GDM1 (cell line): ENCODE measurements at places on chromosomes 2 and 18.

GRCh38 chr2:55011831-55012671 is 38.2 kb downstream of the RTN4 start:
- DNase-seq, result no peak

DNA sequence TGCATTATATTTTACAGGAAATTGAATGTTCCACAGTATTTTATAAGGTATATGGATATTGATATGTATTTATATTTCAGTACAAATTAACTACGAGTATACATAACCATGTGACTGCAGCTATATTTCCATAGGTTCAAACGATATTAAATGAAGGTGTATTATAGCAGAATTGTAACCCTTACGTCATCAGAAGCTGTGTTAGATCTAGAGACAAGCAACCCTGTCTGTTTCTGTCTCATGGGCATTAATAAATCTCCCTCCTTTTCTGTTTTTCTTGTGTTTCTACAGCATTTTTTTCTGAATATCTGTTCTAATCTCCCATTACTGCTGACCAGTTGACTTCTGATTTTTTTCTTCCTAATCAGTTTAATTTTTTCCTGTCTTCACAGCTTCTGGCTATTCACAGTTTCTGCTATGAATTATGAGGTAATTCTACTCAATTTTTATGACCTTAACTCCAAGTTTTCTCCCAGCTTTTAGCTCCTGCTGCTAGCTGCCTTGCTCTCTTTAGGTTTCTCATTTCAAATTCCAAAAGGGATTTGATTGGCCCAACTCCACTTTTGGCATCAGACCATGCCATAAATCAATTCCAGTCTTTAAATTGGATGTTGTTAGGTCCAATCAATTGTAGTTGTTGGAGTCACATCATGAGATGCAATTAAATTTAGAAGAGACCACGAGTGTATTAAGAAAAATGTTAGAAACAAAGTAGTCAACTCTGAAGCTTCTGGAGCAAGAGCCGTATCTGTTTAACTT is 277.5 kb upstream of the ZSWIM2 start:
- DNase-seq, result no peak

DNA sequence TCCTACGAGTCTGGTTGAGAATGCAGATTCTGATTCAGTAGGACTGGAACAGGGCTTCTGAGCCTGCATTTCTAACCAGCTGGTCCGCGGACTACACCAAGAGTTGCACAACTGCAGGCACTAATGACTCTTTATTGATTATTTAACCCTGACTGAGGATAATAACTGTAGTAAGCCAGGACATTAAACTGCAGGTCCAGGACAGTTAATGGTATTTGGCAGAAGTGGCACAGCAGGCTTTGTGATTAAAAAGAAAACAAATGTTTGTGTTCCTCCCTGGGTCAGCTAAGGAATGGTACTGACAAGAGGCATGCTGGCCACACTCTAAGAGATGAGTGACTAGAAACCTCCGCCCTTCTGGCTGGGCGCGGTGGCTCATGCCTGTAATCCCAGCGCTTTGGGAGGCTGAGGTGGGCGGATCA is 59.4 kb downstream of the ALPK2 start:
- no peak for DNase-seq

- no peak for DNase-seq
Observed at GRCh38 chr2:68918497-68918896, 34.2 kb downstream of the GKN2 start.

DNA sequence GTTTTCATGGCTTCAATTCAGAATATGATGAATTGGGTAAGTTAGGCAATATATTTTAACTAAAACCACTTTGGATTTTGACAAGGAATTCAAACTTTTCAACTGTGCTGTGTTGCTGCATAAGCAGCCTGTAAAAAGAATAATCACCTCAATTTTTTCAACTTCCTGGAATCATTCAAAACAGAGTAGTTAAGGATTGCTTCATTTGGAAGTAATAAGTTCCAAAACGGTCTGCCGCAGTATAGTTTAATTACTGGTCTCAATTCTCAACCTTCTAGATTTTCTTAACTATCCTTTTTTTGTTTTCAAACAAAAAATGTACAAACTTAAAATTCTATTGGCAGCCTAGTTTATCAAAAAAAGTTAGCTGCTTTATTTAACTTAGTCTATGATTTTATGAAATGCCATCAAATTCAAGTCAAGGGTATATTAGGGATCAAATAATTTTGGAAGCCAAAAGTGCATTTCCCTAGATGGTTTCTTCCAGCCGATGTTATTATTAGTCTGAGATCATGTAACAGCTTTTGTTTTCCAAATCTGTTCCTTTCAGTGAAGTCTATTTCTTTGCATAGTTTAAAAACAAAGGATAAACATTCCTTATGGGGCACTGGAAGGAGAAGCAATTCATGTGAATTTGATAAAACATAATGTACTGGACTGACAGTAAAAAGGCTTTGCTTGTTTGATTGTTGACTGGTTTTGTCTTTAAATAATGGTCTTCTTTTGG is 76.1 kb upstream of the ETAA1 start:
- DNase-seq, result no peak

DNA sequence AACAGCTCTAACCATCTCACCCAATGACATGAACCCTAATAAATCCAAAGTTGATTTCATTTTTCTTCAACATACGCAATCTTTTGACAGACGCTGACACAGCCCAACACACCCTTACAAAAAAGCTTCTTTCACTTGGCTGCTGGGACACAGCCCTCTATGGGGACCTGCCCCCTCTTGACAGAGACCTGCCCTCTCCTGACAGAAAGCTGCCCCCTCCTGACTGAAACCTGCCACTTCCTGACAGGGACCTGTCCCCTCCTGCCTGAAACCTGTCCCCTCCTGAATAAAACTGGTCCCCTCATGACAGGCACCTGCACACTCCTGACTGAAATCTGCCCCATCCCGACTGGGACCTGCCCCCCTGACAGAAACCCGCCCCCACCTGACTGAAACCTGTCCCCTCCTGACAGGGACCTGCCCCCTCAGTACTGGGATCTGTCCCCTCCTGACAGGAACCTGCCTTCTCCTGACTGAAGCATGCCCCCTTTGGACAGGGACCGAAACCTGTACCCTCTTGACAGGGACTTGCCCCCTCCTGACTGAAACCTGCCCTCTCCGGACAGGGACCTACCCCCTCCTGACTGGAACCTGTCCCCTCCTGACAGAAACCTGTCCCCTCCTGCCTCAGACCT is 87.9 kb downstream of the PXDN start:
- DNase-seq, result no peak

DNA sequence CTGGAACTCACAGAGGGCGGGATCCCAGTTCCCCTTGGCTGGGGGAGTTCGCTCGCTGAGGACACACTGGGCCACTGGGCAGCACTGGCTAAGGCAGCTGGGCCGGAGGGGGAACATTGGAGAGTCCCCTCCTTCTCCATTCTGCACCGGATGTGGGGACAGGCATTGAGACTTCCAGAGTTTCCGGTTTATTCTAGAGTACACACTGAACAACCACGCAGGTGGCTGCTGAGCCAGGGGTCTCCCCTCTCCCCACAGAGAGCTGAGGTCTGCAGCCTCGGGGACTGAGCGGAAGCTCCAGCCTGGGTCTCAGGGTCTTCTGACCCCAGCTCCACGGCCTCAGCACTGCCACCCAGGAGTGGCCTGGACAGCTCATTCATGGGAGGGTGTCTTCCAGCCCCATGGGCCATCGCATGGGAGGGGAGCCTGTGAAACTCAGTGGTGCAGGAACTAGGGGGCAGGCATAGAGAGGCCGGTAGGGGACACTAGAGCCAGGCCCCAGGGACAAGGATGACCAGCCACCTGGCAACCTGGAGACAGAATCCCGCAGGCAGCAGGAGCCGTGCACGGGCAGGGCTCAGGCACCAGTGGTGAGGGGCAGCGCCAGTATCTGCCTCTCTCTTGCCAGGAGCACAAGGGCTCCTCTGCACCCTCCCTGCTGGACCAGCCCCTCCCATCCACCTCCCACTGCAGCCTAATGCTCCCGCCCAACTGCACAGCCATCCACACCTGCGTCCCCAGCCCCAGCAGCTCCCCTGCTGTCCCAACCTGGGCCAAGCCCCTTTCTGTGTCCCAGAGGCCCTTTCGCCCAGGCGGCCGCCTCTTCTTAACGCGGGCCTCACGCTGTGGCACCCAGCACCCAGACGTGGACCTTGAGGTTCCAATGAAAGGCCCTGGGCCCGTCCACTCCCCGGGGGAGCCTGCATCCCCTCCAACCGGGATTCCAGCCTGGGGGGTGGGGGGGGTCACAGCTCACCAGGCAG is 45.1 kb upstream of the GPC1 start:
- no peak for DNase-seq

GRCh38 chr18:44716697-44717163 is 36.0 kb downstream of the SETBP1 start:
- DNase-seq, result no peak

GRCh38 chr2:41087946-41088345 is 636.1 kb upstream of the SLC8A1 start:
- no peak for DNase-seq

DNA sequence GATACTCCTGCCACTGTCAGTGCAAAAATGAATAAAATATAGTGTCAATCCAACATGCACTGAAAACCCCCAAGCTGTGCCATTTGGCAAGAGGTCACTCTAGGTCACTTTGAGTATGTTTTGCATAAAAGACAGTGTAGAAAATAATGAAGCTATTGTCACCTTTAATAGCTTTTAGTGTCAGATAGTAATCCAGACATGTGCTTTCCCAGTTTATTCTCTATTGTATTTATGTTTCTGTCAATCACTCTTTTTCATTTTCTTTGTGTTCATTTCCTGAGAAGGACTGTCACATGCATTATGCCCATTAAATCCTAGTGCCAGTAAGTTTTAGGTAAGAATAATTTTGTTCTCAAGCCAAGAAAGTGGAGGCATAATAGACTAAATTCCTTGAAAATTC is 1073.9 kb upstream of the CDH2 start:
- no peak for DNase-seq

- DNase-seq, result no peak
Observed at GRCh38 chr18:79614211-79614955, 65.2 kb upstream of the CTDP1 start.

DNA sequence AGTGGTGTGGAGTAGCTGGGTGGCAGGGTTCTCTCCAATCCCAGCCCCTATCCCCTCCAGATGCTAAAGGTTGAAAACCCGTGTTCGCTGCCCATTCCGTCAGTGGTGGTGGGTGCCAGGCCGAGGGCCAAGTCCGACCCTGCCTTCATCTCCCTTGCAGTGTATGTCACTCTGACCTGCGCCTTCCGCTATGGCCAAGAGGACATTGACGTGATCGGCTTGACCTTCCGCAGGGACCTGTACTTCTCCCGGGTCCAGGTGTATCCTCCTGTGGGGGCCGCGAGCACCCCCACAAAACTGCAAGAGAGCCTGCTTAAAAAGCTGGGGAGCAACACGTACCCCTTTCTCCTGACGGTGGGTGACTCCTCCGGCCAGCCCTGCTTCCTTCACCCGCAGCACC is 12.9 kb downstream of the SAG start:
- DNase-seq, result no peak

GRCh38 chr18:51639541-51639940 is 442.1 kb upstream of the MEX3C start:
- no peak for DNase-seq

GRCh38 chr2:48693645-48694044 is 61.9 kb downstream of the LHCGR start:
- DNase-seq, result no peak

- no peak for DNase-seq
Observed at GRCh38 chr2:222862909-222863544, 2.2 kb downstream of the ACSL3 start.

- no peak for DNase-seq
Observed at GRCh38 chr2:240377366-240377765, 58.1 kb upstream of the GPC1 start.

DNA sequence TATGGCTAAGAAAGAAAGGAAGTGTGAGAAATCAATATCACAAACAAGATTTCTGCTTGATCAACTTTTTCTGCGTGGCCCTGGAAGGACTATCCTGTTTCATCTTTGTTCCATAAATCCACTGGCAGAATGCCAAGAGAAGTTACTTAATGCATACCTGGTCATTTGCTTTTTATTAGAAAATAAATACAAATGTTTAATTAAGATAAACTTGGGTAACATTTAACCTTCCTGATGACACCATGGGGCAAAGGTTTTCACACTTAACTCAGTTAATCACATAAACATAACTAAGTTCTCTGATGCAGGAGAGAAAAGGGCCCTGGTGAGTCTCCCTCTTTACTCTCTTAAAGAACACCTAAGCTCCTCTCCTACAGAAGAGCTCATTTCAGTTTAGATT is 203.3 kb downstream of the AFF3 start:
- DNase-seq, result no peak

DNA sequence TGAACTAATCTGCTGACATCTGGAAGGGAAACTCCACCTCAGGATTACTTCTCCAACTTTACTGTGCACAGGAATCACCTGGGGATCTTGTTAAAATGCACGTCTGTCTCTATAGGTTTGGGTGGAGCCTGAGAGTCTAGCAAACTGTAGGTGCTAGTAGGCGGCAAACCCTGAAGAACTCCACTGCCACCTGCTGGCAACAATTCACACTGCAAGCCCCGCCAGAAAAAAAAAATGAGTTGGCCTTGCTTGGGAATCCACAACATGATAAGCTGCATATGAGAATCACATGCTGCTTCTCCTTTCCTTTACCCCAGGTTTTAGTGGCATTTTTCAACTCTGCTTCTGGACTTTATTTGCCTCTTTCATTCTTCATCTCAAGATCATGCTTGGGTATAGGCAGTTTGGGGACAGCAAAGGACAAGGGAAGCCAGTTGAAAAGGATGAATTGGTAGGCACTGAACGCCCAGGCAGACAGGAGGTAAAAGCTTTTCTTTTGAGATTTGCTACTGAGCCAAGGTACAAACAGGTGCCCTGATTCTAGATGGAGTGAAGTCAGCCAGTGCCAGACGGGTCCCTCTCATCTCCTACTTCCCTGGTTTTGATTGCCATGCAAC is 88.8 kb downstream of the VIT start:
- peak; percentile 33 for DNase-seq

GRCh38 chr18:11175266-11175979 is 26.1 kb upstream of the PIEZO2 start:
- no peak for DNase-seq

DNA sequence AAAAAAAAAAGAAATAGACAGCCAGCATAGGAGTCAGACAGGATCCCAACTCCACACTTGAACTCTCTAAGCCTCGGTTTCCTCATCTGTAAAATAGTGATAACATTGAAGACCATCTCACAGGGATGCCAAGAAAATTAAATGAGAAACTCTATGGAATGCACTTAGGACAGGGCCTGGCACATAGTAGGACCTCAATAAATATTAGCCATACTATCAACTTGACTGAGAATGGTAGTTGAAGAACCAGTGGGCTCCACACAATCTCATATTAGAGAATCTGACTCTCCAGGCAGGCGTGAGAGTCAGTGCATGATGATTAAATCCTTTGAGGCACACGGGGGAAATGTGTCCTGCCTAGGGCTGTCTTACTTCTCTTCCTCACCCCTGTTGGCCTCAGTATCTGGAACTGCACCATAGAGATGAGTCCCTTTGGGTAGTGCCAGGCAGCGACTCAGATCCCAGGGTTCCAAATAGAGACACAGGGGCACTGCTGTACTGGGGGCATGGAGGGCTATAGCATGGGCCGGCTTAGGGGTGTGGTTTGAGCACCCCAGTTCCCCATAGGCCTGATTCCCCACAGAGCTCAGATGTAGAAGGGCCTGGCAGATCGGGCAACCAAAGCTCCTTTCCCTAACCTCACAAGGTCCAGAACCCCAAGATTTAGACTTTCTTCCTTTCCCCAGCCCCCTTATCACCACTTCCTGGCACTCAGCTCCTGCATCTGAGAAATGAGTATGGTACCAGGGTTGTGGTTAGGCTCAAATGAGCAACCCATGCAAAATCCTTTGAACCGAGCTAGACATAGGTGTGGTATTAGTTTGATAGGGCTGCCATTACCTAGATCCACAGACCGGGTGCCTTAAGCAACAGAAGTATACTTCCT is 51.3 kb upstream of the CAB39 start:
- peak; percentile 10 for DNase-seq

GRCh38 chr2:238381341-238382115 is 45.2 kb upstream of the ASB1 start:
- peak; percentile 78 for DNase-seq
